ENCODE measurements at places on chromosomes 5 and 9.

- no peaks in the 10 kb centered on the region for H3K27me3 ChIP-seq
- H3K27ac ChIP-seq, result peak overlapping the region; percentile 58
- peaks cover 7% of the 10 kb centered on the region for H3K4me1 ChIP-seq
- no peak overlapping the region for H3K4me3 ChIP-seq
Measured at GRCh38 chr5:34576891-34577666, 79.0 kb upstream of the RAI14 start.

DNA sequence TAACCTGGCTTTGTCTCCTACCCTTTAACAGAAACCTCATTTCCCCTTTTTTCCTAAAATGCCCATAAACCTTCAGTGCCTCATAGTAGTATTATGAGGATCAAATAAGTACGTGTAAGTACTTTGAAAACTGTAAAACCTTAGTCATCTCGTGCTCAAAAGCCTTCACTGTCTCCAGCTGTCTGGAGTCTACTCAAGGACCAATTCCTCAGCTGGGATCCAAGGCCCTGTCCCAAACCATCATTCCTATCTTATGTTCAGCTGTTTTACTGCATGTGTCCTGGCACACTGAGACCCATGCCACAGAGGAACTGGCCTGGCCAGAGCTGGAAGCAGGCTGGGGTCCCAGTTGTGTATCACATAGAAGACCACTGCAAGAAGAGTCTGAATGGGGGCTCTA lies 15.9 kb downstream of the ADAMTSL1 start:
- H3K27me3 ChIP-seq, result no peaks in the 10 kb centered on the region
- no peaks in the 10 kb centered on the region for H3K36me3 ChIP-seq
- H3K4me3 ChIP-seq, result peak overlapping the region; percentile 65
- peak overlapping the region; percentile 96 for H3K27ac ChIP-seq
- peaks cover 54% of the 10 kb centered on the region for H3K4me1 ChIP-seq
- DNase-seq, result no peak

DNA sequence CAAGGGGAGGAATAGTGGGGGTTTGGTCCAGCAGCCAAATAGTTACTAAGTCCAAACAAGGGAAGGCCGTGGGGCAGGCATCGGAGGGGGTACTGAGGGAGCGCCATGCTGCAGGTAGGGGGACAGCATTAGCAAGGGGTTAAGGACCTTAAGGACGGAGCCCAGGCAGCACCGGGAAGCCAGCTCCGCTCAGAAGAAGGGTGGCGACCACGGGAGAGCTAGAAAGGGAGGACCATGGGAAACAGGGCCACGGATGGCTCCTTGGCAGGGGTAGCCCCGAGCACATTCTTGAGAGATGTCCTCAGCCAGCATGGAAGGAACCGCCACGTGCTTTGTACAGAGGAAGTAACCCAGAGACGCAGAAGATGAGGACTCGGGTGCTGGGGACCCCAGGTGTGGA lies 76.2 kb upstream of the STXBP1 start:
- H3K4me3 ChIP-seq, result no peak overlapping the region
- DNase-seq, result no peak
- H3K4me1 ChIP-seq, result peaks cover 40% of the 10 kb centered on the region
- no peaks in the 10 kb centered on the region for H3K36me3 ChIP-seq

DNA sequence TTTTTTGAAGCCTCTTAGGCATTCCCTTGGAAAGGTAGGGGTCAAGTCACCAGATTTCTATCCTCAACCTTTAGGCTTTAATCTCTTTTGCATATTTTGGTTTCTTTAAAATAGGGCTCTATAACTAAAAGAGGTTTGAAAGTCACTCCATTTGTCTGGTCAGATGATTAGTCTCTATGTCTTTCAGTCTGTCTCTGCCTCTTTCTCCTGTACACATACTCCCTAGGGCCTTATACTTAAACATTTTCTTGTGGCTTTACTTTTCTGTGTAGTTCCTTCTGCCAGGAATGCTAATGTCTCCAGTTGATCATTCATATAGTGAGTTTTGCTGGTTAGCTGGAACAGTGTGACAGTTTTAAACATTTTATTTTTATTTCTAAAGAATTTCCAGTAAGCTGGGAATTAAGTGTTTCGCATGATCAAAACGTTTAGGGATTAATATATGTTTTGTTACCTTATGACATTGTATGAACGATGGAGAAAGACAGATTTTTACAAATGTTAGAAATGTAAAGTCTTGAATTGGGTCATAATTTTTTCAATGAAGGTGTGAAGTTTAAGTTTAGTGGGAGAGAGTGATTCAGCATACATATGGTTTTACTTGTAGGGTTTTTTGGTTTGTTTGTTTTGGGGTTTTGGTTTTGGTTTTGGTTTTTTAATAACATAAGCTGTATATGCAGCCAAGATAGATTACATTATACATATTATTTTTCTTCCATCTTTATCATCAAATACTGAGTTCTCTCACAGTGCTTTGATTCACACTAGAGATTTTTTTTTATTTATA lies 90.6 kb downstream of the ZCCHC7 start:
- H3K4me1 ChIP-seq, result peaks cover 2% of the 10 kb centered on the region
- no peaks in the 10 kb centered on the region for H3K27me3 ChIP-seq
- no peak overlapping the region for H3K4me3 ChIP-seq
- no peak overlapping the region for H3K27ac ChIP-seq
- no peaks in the 10 kb centered on the region for H3K36me3 ChIP-seq
- DNase-seq, result no peak

DNA sequence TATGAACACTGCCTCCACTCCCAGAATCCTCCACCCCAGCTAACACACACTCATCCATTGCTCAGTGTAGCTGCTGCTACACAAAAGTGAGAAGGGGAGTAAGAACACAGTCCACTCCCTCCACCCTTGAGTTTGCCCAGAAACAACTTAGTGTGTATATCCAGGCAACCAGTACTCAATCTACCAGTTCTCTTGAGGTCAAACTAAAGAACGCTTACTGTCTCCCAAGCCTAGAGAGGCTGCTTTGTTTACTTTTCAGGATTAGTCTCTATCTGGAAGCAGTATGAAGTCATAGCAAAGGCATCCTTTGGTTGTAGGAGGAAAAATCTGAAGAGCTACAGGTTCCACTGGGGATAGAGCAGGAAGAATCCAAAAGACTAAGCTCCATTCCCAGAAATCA lies 296.3 kb downstream of the KCNN2 start:
- H3K36me3 ChIP-seq, result no peaks in the 10 kb centered on the region
- no peak overlapping the region for H3K4me3 ChIP-seq
- H3K27ac ChIP-seq, result no peak overlapping the region
- H3K27me3 ChIP-seq, result no peaks in the 10 kb centered on the region
- no peaks in the 10 kb centered on the region for H3K4me1 ChIP-seq

GRCh38 chr5:52814352-52815148 lies 26.8 kb downstream of the ITGA1 start:
- H3K4me3 ChIP-seq, result no peak overlapping the region
- no peaks in the 10 kb centered on the region for H3K36me3 ChIP-seq
- H3K27me3 ChIP-seq, result no peaks in the 10 kb centered on the region
- peak overlapping the region; percentile 74 for H3K27ac ChIP-seq
- no peak for DNase-seq

DNA sequence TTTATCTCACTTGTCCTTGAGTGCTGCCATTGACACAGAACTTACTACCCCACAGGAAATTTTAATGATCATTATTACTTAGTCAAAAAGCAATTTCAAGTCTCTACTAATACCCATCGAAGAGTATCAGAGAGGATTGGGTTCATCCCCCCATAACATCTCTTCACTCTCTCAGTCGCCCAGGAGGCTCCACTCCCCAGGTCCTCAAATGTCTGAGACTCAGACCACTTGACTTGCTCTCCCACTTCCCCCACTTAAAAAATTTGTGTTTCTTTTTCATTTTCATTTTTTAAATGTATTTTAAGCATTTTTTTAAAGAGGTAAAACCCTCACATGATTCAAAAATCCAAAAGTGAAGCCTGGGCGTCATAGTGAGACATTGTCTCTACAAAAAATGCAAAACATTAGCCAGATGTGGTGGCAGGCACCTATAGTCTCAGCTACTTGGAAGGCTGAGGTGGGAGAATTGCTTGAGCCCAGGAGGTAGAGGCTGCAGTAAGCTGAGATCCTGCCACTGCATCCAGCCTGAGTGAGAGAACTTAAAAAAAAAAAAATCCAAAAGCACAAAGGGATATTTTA lies 56.8 kb upstream of the TRAF1 start:
- H3K4me3 ChIP-seq, result no peak overlapping the region
- H3K27me3 ChIP-seq, result no peaks in the 10 kb centered on the region
- peaks cover 2% of the 10 kb centered on the region for H3K36me3 ChIP-seq
- H3K27ac ChIP-seq, result no peak overlapping the region
- H3K4me1 ChIP-seq, result no peaks in the 10 kb centered on the region
- DNase-seq, result no peak

GRCh38 chr5:9423571-9423970 lies 122.3 kb downstream of the SEMA5A start:
- H3K4me3 ChIP-seq, result no peak overlapping the region
- no peak overlapping the region for H3K27ac ChIP-seq
- no peaks in the 10 kb centered on the region for H3K27me3 ChIP-seq
- H3K4me1 ChIP-seq, result peaks cover 9% of the 10 kb centered on the region
- no peak for DNase-seq
- no peaks in the 10 kb centered on the region for H3K36me3 ChIP-seq

- peaks cover 83% of the 10 kb centered on the region for H3K4me1 ChIP-seq
- no peaks in the 10 kb centered on the region for H3K27me3 ChIP-seq
- H3K4me3 ChIP-seq, result no peak overlapping the region
- DNase-seq, result no peak
Measured at GRCh38 chr9:136059321-136059791, 35.7 kb downstream of the NACC2 start.

- no peaks in the 10 kb centered on the region for H3K36me3 ChIP-seq
- H3K4me3 ChIP-seq, result no peak overlapping the region
- no peak overlapping the region for H3K27ac ChIP-seq
- H3K27me3 ChIP-seq, result no peaks in the 10 kb centered on the region
- no peaks in the 10 kb centered on the region for H3K4me1 ChIP-seq
Measured at GRCh38 chr9:17970277-17970676, 391.4 kb downstream of the SH3GL2 start.

DNA sequence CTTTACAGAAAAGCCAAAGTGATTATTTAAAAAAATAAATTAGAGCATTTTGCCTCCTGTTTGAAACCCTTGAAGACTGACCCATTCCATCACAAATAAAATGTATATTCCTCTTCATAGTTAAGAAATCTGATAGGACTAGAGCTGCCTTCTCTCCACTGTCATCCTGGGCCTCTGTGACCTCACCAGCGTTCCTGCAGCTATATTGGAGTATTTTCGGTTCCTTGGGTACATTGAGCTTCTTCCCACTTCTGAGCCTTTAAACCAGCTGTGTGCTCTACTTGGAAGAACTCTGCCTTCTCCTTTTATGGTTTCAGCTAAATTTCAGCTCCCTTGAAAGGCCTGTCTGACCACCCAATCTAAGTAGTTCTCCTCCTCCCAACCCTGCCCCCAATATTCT lies 99.1 kb upstream of the ABCA1 start:
- no peak for DNase-seq
- H3K27me3 ChIP-seq, result no peaks in the 10 kb centered on the region

DNA sequence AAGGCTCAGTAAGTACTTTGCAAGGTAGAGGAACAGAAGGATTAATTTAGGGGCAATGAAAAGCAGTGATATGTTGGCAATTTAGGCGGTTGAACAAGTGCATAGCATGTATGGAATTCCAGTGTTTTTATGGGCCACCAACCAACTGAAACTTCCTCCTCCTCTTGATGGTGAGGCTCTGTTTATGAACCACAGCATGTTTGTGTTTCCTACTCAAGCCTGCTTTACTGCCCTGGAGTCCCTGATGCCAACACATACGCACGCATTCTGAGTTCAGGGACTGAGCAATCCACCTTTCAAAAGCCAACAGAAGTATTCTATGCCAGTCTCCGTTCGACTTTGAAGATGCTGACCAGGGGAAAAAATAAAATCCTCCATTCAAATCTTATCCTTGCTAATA lies 417.5 kb downstream of the EFNA5 start:
- peak overlapping the region; percentile 41 for H3K4me3 ChIP-seq
- DNase-seq, result no peak
- no peaks in the 10 kb centered on the region for H3K27me3 ChIP-seq
- H3K4me1 ChIP-seq, result peaks cover 30% of the 10 kb centered on the region

- H3K27ac ChIP-seq, result no peak overlapping the region
- no peaks in the 10 kb centered on the region for H3K36me3 ChIP-seq
- H3K4me3 ChIP-seq, result no peak overlapping the region
Measured at GRCh38 chr9:17731308-17731707, 152.4 kb downstream of the SH3GL2 start.

DNA sequence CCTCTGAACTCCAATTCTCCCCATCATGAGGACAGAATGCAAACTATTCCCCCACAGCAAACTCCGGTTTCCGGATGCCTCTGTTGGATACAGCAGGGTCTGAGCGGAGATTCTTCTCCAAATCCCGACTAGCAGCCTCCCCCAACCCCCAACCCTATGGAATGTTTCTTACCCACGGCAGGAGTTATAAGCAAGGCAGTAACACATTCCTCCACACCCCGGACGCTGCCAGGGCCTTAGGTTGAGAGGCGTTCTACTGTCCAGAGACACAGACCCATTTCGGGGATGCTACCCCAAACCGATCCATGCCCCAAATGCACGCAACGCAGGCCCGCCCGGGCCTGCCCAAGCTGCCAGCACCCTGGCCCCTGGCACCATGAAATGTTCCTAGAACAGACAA lies 85.6 kb upstream of the LMX1B start:
- no peak for DNase-seq
- H3K4me1 ChIP-seq, result no peaks in the 10 kb centered on the region
- no peak overlapping the region for H3K27ac ChIP-seq
- H3K27me3 ChIP-seq, result no peaks in the 10 kb centered on the region
- H3K4me3 ChIP-seq, result no peak overlapping the region

DNA sequence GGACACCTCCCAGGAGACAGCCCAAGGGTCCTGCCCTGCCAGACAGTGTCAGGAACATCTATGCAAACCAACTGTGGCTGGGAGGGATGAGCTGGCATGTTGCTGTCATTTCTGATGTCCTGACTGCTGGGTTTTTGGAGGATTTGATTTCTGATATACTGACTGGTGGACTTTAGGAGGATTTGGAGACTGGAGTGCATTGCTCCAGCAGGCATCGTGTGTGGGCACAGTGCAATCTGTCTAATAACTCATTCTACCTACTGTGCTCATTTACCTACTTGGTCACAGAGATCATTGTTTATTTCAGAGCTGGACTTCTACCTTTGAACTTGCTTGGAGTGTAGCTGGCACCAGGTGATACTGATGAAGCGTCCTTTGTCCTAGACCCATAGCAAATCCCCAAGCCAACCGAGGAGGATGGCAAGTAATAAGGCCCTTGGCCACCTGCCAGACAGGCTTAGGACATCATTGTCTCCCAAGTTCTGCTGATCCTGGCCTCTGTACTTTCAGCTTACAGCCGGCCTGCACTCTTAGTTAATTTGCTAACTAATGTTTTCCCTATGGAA lies 124.3 kb upstream of the ICE1 start:
- no peak for DNase-seq
- no peaks in the 10 kb centered on the region for H3K36me3 ChIP-seq
- H3K27me3 ChIP-seq, result no peaks in the 10 kb centered on the region
- no peak overlapping the region for H3K27ac ChIP-seq
